ENCODE measurements at places on chromosomes 13 and 19. TPM values are rescaled to one million over a fixed set of nuclear protein-coding genes. Genes with fewer than 3 reads are reported as not detected.
A peak's percentile ranks its signal among the peaks of the same experiment; 100 is the strongest.

- DNase-seq, result peak; percentile 59
Measured at GRCh38 chr19:2048104-2048958, 2.7 kb downstream of the MKNK2 start.

DNA sequence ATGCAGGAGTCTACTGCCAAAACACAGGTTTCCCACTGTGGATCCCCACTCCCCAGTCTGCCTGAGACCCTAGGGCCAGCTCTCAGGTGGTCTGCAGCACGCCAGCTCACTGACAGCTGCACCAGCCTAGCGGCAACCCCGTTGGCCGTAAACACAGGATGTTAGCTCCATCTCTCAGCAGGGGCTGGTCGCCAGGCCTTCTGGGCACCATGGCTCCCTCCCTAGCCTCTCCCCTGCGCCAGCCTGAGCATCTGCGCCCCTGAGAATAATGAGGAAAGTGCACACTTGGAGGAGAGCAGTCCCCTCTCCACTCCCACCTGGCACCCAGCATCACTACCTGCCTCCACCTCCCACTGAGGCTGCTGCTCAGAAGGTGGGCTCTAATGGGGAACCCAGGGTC lies 20.8 kb upstream of the EPHX3 start:
- DNase-seq, result no peak

DNA sequence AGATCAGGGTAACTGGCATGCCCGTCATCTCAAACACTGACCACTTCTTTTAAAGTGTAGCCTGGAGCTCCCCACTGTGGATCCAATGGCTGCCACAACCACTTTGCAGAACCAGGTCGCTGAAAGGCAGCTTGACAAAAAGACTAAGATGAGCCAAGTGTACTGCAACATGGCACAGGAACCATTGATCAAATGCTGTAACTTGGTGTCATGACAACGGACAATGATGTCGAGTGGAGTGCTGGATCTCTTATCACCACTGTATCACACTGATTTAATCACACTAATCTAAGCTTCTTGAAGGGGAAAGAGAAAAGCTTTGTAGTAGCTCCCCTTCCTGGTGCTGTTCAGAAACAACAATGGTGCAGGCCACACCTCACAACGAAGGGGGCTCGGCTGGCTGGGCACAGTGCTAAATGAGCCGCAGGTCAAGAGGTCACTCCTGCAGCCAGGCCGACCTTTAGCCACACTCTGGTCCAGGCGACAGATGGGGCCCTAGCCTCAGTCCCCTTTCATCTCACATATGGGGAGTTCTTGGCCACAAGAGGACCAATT lies 2.2 kb upstream of the TNFRSF19 start:
- DNase-seq, result no peak

DNA sequence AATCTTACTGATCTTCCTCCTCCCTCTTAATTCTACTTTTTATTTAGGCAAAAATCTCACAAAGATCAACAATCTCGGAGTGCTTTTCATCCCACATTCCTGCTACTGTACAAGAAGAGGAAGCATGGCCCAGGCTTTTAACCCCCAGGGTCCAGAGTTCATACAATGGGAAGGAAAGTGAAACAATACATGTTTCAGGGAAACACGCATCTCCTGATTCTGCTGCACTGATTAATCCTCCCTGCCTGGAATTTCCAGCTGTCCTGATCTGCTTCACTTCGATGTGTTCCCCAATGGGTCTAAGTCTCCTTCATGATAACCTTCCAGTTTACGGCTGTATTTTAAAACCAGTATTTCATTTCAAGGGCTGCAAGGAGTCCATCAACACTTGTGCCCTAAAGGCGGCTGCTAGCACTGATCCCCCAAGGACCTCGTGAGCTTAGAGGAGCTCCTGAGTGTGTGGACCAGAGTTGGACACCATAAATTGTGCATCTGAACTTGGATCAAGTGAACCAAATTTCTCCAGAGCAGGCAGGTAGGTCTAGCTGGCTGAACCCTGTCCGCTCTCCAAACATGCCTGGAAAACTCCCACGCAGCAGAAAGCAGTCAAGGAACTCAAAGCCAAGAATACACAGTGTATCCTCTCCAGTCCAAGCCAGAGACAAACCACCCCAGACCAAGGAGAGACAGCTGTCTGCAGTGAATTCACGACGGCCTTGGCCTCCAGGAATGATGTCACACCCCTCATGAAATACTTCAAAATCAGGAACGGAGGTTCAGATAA lies 44.3 kb downstream of the COL4A1 start:
- no peak for DNase-seq

DNA sequence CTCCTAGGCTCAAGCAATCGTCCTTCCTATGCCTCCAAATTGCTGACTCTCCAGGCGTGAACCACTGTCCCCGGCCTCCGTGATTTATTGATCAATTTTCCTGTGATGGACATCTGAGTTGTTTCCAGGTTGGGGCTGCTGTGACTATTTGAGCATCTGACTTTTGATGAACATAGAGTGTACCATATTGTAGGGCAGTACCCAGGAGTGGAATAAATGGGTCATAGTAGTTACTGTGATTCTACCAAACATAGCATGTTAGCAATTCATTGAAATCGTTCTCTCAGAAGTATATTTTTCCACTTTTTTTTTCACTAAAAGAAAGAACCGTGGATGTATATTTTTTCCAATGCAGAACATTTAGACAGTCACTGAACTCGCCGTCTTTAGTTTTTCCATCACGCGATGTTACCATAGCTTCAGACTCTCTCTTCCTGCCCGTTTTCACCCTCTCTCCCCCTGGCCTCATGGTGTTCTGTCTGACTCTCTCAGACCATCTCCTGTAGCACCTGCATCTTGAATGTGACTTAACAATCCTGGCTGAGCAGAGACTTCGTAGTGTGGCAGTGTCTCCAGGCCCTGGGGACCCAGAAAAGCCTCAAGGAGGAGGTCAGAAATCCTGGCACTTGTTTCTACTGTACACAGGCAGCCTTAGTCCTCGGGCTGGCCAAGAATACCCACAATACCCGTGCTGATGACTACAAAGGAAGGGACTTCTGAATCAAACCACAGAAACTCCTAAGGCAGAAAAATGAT lies 3.2 kb upstream of the RASGRP4 start:
- peak; percentile 5 for DNase-seq

DNA sequence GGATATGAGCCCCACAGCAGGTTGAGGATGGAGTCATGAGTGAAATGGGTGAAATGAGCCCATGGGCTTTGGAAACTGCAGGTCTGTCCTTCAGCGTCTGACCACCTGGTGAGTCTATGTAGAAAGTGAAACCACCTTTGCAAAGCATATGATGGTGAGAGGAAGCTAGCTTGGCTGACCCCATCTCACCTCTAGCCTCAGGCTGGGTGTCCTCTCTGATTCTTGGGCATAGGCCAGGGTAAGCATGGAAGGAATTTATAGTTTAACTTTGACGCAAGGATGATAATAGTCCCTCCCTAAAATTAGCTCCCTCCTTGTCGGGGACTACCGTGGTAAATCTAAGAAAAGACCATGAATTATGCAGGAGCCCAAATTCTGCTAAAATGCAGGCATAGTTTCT lies 16.8 kb upstream of the PSG9 start:
- DNase-seq, result no peak

GRCh38 chr13:59483501-59484145 lies 680.1 kb downstream of the DIAPH3 start:
- DNase-seq, result peak; percentile 57

CPAMD8 gene
- total RNA-seq, result 5.2 TPM

- DNase-seq, result no peak
Measured at GRCh38 chr19:16368385-16369305, 44.0 kb downstream of the KLF2 start.

PSPN gene
- 1.7 TPM for total RNA-seq

- no peak for DNase-seq
Measured at GRCh38 chr13:60242043-60242595, 78.4 kb upstream of the DIAPH3 start.

- no peak for DNase-seq
Measured at GRCh38 chr13:21232599-21232998, 56.1 kb downstream of the MRPL57 start.

CGB3 gene
- not detected for total RNA-seq

GPR183 gene
- total RNA-seq, result not detected

WDR88 gene
- total RNA-seq, result not detected

- DNase-seq, result peak; percentile 100
Measured at GRCh38 chr19:15222738-15223648, 9.3 kb downstream of the EPHX3 start.

DNA sequence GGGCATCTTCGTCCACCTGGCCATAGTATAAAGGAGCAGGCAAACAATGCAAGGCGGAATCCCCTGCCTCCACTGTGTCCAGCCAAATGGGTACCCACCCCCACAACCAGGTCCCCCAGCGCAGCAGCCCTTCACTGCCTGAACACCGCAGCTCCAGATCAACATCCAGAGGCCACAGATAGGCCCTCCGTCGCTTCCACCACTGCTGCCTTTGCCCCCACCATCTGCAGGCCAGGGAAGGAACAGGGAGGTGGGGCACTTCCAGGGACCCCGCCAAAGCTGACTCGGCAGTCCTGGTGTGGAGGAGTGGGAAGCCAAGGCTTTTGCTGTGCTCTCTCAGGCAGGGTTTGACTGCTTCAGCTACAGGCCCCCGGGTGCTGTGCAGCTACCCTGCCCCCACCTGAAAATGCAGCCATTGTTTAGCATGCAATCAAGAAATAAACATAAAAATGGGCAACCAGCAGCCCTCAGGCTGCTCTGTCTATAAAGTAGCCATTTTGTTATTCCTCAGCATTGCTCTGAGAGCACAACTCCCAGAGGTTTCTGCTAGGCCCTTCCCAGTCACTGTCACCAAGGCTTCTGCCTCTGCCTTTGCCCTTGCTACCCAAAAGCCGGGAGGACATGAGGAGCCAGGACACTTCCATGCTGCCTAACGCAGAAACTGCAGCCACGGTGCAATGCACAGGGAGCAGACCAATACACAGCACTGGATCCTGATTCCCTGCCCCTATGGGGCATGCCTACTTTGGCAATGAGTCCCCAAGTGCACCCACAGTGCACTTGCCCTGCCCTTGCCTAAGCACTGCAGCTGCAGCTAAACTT lies 733.2 kb upstream of the KLHL1 start:
- no peak for DNase-seq

DNMT1 gene
- 128 TPM for total RNA-seq

TRPC4 gene
- 3.8 TPM for total RNA-seq

DNA sequence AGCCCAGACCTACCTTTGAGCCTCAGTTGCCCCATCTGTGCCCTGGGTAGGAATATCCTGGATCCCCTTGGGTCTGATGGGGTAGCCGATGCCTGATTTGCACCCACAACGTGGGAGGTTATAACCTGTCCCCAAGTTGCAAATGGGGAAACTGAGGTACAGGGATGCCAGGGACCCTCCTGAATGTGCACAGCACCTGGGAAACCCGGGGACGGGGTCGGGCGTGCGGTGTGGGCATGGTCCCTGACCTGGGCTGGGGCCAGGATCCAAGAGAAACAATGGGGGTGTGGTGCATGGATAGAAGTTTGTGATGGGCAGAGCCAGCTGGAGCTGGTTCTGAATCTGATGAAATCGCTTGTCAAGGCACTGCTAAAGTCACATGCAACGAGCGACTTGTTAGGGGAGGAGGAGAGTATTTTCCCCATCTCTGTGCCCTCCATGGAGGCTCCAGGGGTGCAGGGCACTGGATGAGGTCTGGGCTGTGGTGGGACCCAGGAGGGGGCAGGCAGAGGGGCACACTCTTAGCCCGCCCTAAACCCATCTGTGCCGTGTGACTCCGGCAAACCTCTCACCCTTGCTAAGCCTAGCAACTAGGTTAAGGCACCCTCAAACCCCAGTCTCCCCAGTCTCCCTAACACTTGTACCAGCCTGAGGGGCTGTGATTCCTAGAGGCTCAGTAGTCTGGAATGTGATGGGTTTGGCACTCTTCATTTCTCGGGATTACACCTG lies 749 bp downstream of the GDF15 start:
- DNase-seq, result peak; percentile 66

DNA sequence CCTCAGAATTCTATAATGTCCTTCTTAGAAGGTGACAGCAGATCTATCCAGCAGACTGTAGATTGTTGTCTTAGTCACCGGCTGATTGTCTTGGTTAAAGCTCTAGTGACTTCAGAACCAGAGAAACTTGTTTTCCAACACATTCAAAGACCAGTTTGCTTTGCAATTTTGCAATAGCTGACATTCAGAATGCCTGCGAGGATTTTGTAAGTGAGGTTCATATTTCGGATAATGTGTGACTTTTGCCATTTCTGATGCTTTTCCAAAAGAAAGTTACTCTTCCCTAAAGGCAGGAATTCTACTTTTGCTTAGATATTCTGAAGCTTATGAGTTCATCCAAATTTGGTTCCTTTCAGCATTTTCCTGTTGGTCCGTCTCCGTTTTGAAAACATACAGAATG lies 13.2 kb downstream of the SPINT2 start:
- no peak for DNase-seq

- DNase-seq, result no peak
Measured at GRCh38 chr19:36805364-36805763, 32.8 kb upstream of the ZNF850 start.

- no peak for DNase-seq
Measured at GRCh38 chr19:10043286-10043927, 30.1 kb downstream of the RDH8 start.

SOHLH2 gene
- total RNA-seq, result 6.4 TPM

- DNase-seq, result no peak
Measured at GRCh38 chr19:988081-988480, 3.9 kb downstream of the WDR18 start.

GRCh38 chr13:29081697-29082440 lies 261.7 kb downstream of the MTUS2 start:
- DNase-seq, result no peak

GRCh38 chr13:26406791-26407190 lies 150.7 kb upstream of the WASF3 start:
- no peak for DNase-seq

DNA sequence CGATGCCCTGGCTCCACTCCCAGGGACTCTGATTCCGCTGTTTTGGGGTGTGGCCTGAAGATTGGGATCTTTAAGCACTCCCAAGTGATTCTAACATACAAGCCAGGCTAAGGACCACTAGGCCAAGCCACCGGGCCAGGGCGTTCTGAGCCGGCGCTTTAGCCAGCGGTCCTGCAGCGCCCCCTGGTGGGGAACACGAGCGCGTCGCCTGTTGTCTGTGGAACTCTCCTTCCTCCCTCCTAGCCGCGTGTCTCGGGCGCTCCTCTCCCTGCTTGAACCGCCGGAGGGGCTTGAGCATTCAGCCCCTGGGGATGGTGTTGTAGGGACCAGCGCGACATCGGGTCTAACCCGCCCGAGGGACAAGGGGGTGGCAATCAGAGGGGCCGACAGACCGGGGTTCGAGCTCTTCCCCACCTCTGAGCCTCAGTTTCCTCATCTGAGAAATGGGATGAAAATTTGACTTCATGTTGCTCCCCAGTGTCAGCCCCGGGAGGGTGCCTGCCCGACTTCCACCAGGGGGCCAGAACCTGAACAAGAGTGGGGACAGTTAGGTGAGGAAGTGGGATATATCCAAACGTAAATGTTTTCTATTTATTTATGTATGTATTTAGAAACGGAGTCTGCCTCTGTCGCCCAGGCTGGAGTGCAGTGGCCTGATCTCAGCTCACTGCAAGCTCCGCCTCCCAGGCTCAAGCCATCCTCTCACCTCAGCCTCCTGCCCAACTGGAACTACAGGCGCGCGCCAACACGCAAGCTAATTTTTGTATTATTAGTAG lies 18.0 kb upstream of the PNMA8B start:
- DNase-seq, result peak; percentile 94
